ENCODE measurements at places on chromosomes 4 and X. TPM values are rescaled to one million over a fixed set of nuclear protein-coding genes. Genes with fewer than 3 reads are reported as not detected.

UGT2A1 gene
- total RNA-seq, result not detected

DDIT4L gene
- 2.2 TPM for total RNA-seq

CT83 gene
- not detected for total RNA-seq

SLC25A4 gene
- 8.3 TPM for total RNA-seq

ATP2B3 gene
- total RNA-seq, result not detected

DRP2 gene
- 0.59 TPM for total RNA-seq

PRSS12 gene
- total RNA-seq, result 8.5 TPM

PCDH19 gene
- 0.59 TPM for total RNA-seq

DNA sequence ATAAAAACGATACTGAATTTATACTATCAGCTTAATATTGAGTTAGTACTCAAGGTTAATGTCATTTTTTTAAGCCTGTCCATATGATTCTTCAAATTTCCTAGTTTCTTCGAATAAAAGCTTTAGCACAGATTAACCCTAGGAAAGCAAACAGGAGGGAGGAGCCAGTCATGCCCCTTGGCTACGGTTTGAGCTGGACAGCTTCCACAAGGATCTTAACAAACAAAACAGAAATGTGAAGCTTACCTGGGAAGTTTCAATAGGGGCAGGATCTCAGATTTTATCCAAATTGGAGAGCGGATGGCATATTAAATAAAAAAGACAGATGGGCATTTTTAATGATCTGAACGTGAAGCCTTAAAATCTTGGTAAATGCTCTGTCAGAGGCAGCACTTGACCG is 2.3 kb downstream of the NWD2 start:
- DNase-seq, result no peak

DNA sequence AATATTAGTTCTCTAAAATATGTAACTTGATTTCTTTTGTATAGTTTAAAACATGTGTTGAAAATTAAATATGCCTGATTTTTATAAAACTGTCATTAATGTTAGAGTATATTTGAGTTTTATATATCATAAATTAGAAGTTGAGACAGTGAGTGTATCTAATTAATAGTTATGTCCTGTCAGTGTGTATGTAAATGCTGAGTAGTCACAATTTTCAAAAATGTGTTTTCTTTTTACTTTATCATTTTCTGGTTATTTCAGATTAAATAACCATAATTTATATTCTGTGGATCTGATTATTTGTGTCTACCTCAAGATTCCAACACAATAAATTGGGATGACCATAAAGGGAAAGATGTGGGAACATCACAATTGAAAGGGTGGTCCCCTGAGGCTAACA is 82.7 kb upstream of the CXXC4 start:
- DNase-seq, result no peak

DNA sequence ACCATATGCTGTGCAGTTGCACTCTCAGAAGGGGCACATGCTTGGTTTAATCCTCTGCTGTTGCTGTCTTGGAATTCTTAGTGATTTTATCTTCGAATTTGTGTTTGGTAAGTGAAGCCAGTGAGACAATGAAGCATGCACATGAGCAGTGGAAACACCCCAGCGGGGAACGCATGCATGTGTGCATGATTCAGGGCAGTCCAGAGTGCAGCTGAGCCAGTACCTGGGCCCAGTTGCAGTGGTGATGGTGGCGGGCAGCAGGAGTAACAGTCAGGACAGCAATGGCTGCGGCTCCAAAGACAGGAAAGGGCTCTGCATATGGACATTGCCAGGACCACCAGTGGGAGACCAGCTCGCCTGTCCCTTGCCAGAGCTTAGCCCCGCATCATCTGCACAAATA is 14.3 kb upstream of the TMEM165 start:
- no peak for DNase-seq

- DNase-seq, result no peak
Measured at GRCh38 chr4:38529189-38530115, 134.5 kb upstream of the KLF3 start.

GRCh38 chrX:9866633-9867032 is 80.4 kb downstream of the SHROOM2 start:
- no peak for DNase-seq

DNA sequence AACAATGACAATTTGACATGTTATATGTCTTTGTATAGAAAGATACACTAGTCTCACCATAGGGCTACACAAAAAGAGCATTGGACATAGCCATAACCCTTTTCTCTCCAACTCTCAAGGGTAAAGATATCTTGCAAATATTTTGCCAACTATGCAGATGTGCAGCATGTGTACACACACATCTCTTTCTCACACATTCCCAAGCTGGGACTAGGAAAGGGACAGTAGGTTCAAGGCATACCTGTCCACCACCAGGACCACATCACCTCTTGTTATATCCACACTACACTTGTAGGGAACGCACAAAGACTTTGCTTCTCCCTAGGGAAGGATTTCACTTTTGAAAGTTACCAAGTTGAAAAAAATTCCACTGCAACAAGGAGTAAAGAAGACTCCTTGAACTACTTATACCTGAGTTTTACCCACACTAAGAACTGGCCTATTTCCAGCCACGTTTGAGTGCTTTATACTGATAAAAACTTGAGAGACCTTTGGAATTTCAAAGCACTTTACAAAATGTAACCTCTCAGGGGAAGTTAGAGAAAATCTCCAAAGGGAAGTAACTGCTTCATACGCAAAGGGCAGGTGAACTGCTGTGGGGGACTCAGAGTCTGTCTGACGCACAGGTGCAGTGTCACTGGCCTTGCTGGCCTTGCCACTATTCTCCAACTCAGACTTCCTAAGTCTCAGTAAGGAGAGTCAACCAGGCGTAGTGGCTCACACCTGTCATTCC is 36.9 kb downstream of the NR3C2 start:
- no peak for DNase-seq

GRCh38 chr4:6408263-6408662 is 64.2 kb downstream of the PPP2R2C start:
- DNase-seq, result no peak

DNA sequence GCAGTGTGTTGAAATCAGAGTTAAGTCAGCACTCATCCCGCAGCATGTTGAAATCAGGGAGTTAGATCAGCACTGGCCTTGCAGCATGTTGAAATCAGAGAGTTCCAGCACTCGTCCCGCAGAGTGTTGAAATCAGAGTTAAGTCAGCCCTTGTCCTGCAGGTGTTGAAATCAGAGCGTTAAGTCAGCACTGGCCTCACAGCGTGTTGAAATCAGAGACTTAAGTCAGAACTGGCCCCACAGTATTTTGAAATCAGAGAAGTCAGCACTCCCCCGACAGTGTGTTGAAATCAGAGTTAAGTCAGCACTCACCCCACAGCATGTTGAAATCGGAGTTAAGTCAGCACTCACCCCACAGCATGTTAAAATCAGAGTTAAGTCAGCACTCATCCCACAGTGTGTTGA is 10.9 kb upstream of the UVSSA start:
- DNase-seq, result no peak

GRCh38 chrX:63350465-63350877 is 661 bp downstream of the SPIN4 start:
- no peak for DNase-seq

DNA sequence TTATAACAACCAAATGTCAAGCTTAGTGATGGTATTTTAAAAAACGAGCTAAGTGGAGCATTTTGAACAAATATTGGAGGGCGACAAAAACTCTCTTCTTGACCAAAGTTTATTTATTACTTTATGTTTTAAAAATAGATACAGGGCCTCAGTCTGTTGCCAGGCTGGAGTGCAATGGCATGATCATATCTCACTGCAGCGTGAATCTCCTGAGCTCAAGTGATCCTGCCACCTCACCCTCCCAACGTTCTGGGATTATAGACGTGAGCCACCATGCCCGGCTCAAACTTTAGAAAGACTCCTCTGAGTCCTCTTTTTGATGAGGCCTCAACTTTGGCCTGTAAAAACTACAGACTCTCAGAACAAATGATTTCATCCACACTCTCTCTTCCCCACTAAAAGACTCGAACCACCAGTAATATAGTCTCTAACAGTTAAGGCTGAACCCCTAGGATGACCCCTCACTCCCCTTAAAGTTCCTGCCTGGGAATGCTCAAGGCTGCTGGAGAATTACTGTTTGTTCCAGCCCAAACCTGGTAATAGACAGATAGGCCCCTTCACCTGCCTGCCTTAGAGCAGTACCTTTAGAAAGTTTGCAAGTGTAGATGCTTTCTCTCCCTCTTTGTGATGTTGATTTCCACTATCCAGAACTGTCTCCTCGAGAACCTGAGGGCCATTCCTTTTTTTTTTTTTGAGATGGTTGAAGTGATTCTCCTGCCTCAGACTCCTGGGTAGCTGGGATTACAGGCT is 55.3 kb upstream of the HPSE start:
- no peak for DNase-seq

DNA sequence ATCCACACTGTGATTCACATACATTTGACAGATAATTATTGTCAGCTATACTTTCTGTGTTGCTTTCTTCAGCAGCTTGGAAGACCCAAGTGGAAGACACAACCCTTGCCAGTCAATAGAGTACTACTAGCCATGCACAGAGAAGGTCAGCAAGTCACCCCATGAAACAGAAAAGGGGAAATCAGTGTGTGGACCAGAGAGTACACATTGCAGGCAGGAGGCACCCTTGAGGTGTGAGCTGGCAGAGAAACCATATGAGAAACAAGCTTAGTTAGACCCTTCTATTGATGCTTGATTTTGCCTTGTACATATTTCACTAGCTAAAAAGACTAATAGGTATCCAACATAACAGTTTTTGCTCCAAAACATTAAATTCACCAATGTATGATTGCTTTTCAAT is 99.5 kb downstream of the NLGN4X start:
- DNase-seq, result no peak

DNA sequence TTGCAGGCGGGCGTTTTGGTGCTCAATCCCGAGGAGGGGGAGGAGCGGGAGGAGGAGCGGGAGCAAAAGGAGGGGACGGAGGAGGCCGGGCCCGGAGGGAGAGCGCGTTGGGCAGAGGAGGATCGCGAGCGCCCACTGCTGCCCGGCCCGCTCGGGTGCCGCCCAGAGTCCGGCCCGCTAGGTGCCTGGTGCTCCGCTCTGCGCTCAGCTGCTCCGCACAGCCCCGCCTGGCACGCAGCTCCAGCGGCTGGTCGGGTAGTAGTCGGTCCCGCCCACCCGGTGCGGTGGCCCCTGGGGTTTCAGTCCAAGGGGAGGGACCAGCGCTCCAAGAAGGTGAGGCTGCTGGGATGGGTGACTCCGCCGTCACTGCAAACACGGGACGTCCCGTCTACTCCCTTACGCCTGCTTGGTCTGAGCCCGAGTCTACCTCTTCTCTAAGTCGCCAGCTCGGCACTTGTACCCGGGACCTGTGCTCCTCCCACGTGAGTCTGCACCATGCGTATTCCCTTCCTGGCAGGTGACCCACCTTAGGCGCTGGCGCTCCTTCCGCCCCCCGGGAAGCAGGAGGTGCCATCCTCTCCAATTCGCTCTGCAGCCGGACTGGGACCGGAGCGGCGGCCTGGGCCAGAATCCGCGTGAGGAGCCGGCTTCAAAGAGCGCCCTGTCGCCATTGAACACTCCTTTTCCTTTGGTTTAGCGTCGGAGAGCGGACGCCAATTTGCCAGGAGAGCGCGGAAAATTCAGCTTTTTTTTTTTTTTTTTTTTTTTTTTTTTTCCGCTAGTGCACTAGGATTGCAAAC is 405 bp upstream of the HS3ST1 start:
- DNase-seq, result peak; percentile 91

GRCh38 chr4:1022739-1023066 is 11.3 kb downstream of the FGFRL1 start:
- no peak for DNase-seq

- DNase-seq, result no peak
Measured at GRCh38 chr4:78627046-78627965, 75.7 kb downstream of the ANXA3 start.

GRCh38 chrX:86133761-86134160 is 14.5 kb upstream of the DACH2 start:
- no peak for DNase-seq

DNA sequence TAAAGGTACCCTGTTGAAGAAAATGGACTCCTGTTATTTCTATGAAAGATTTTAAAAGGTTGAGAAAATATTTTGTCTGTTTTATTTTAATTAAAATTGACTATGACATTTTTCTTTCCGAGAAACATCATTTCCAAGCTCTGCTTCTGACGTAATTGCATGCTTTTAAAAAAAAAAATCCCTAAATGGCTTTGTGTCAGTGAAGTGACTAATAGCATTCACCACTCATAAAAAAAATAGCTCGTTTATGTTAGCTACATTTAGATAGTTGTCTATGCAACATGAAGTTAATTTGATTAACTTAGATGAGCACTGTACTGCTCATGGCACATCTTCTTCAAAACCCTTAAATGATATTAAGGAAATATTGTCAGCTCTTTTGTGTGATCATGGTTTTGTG is 105.1 kb upstream of the KLHL13 start:
- no peak for DNase-seq

- DNase-seq, result no peak
Measured at GRCh38 chr4:182023469-182023868, 219.7 kb upstream of the TENM3 start.

GRCh38 chr4:101155368-101155767 is 192.0 kb downstream of the PPP3CA start:
- peak; percentile 71 for DNase-seq

GRCh38 chr4:173194157-173194556 is 25.5 kb downstream of the GALNT7 start:
- no peak for DNase-seq

DNA sequence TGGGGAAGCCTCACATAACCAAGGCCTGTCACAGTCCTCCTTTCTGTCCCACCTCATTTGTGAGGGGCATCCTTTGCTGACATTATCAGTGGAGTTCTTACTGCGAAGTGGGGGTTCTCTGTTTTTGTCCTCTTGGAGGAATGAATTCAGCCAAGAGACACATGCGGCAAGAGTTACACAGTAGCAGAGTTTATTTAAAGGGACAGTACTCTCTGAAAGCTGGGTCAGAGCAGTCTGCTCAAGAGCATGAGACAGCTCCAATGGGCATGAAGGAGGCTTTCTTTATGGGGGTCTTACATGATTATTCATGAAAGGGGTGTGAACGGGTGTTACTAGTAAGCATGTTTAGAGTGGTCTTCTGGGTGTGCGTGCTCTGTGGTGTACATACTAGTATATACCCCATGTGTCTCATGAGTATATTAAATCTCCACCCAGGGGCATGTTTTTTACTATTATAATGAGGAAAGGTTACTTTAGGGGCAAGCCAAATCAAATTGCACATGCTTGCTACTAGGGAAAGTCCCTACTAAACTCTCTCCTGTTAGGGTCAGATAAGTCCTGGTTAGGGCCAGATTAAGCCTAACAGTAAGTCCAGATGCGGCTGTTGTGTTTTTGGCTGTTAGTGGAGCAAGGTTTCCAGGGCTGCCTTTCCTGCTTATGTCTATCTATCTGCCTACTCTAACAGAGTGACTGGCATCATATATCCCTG is 19.8 kb upstream of the LGI2 start:
- DNase-seq, result no peak

GRCh38 chr4:161604516-161605300 is 559.1 kb downstream of the FSTL5 start:
- no peak for DNase-seq

DNA sequence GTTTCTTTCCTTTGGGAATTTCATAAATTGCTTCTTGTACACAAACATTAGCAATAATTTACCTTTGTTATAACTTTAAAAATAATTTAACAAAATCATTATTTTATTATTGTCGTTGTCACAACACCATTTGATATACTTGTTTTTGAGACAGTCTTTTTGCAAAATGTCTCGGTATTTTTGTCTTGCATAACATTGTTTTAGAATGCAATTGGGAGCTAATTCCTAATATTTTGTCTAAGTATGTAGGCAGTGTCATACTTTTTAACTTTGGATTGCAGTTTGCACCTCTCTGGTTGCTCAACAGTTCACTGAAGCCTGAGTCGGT is 340 bp upstream of the CFAP299 start:
- no peak for DNase-seq
